ENCODE measurements at places on chromosomes 2 and 18.

DNA sequence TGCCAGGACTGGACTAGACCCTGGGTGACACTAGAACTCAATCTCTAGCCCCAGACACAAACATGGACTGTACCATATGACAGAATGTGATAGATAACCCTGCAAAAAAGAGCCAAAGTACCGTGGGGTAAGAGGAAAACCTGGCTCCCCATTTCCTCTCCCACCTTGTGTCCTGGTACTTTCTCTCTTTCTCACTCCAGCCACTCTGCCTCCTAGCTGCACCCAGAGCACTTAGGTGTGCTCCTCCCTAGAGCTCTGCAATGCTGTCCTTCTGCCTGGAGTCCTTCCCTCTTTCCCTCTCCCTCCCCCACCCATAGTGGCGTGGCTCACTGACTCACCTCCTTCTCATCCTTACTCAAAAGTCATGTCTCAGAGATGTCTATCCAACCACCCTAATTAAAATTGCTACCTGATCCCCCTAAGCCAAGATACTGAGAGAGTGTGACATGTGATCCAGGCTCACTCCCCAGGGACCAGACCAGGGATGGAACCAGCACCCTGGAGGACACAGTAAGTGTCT lies 171.3 kb downstream of the LOXHD1 start:
- peak; percentile 13 for DNase-seq

DNA sequence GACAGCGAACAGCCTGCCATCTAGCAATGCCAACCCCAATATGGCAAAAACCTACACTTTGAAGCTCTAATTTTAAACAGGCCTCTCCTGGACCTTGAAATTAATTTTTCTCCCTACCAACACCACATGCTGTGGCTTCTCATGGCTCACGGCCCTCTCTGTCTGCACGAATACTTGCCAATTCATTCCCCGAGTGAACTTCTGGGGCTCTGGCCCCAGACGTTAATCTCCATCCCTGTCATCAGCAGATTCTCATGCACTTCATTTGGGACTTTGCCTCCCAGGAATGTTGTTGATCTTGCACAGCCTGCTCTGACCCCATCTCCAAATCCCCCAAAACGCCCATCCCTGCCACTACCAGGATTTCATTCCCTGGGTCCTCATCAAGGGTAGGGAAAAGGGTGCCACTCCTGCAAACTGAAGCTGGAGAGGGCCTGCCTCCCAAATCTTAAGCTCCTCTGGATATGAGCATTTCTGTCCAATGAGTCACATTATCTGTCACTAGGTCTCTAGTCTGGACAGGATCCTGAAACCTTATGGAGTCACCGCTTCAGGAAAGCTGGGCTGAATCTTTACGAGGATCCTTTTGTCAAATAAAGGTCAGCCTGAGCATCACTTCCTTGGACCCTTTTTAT lies 10.4 kb downstream of the FIGLA start:
- DNase-seq = peak; percentile 86

GRCh38 chr2:86064006-86064405 lies 41.7 kb downstream of the POLR1A start:
- peak; percentile 68 for DNase-seq

GRCh38 chr2:29314816-29315571 lies 199.8 kb downstream of the CLIP4 start:
- peak; percentile 30 for DNase-seq

DNA sequence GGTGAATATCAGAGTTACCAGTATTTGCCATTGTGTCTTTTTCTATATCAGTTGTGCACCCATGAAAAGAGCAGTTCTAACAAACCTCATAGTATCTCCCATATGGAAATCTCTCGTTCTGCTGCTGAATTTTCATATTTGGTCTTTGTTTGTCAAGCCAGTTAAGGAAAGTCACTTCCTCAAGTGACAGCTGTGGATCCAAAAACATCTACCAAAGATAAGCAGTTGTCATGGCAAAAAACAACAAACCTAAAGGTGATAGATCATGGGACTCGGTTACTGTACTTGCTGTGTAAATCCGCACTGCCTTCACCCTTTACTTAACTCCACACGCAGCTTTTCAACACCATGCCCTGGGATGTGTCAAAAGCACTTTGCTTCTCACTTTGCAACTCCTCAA lies 17.3 kb downstream of the BMP10 start:
- DNase-seq = no peak

GRCh38 chr2:59425247-59425646 lies 1128.2 kb downstream of the BCL11A start:
- peak; percentile 0 for DNase-seq

DNA sequence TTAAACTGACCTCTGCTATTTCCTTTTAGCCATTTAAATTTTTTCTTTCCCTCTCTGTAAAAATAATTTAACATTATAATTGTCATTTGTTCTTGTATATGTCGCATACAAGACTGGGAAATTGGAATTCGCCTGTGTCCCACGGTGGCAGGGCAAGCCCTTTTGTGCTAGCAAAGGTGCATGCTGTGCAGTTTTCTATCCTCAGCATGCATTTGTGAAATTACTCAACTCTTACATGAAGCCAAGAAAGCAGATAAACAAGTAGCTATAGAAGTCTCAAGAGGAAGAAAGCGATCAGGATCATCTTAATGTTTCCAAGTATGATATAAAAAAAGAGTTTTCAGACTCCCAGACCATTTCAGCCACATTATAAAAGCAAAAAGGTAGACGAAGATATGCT lies 392.6 kb upstream of the CHST9 start:
- DNase-seq = no peak

- peak; percentile 68 for DNase-seq
Measured at GRCh38 chr2:102147935-102148334, 5.4 kb downstream of the IL1R1 start.

DNA sequence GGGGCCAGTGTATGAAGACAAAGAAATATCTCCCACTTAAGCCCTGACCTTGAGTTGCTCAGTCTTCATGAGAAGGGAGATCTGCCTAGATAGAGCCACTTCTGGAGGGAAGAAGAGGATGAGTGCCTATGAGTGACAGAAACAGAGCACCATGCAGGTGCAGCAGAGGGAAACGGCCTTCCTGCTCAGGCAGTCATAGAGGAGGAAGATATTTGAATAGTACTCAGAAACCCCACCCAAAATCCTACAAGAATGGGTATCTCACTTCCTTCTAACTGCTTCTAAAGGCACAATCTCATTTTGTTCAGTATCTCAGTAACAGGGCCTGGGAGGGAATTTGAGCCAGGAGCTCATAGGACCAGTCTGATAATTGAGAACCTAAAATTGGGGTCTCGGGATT lies 339.3 kb downstream of the ALK start:
- DNase-seq = no peak
